Lower lobe of right lung (tissue), 2 donors: ENCODE measurements at places on chromosomes 16 and 17. TPM values are rescaled to one million over a fixed set of nuclear protein-coding genes. Genes with fewer than 3 reads are reported as not detected.
A peak's percentile ranks its signal among the peaks of the same experiment; 100 is the strongest.

Gene VAC14
- 49.1 TPM for total RNA-seq

Gene C1QTNF8
- not detected for total RNA-seq

Gene WSCD1
- 3.6 TPM for total RNA-seq

Gene CLN3
- 79.9 TPM for total RNA-seq

Gene SLC47A2
- total RNA-seq: not detected

Gene ASB16
- total RNA-seq: not detected

Gene EFCAB13
- total RNA-seq: 13.0 TPM

DNA sequence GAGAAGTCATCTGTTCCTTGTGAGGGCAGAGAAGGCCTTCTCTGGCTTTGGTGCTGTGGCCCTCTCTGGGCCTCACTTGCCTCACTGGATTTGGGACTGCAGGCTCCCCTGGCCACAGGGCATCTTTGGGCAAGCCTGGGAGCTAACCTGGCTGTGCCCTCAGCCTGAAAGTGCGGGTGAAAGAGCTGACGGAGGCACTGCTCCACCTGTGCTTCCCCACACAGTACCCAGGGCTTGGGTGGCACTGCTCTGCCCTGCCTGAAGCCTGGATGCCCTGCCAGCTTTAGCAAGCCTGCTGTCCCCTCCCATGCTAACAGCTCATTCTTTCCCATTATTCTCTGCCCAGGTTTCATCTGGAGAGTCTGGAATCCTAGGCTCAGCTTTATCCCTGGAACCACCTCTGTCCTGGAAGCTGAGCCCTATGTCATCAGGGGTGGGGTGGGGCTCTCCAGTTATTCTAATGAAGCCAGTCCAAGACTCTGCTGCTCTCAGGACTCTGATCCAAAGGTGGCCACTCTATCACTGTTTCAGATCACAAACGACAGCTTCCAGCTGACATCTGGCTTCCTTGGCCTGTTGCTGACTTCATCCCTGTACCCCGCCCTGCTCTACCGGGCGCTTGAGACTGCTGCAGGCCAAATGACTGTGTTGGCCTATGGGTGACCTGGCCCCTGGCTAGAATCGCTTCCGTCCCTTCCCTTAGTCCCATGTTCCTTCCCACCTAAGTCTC, 29.3 kb downstream of the HIC1 start:
- peaks cover 73% of the 10 kb centered on the region for H3K4me1 ChIP-seq
- peaks cover 25% of the 10 kb centered on the region for H3K36me3 ChIP-seq
- H3K27me3 ChIP-seq: no peaks in the 10 kb centered on the region
- no peak overlapping the region for H3K4me3 ChIP-seq

DNA sequence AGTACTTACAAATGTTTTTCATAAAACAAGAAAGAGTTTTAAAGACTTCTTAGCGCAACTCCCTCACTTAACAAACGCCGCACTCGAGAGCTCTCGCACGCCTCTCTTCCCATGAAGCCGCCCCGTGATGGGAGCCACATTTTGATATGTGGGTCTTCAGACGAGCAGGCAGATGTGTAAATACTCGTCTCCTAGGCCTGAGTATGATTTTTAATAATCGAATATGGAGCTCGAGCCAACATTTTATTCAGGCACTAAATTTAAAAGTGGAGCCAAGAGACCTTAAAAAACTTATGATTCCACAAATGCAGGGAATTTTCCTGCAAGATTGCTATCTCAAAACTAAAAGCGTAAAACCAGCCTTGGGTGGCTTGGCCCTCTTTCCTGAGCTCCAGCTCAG, 55.4 kb downstream of the IRX6 start:
- H3K4me3 ChIP-seq: no peak overlapping the region
- H3K4me1 ChIP-seq: no peaks in the 10 kb centered on the region
- no peak overlapping the region for H3K27ac ChIP-seq

DNA sequence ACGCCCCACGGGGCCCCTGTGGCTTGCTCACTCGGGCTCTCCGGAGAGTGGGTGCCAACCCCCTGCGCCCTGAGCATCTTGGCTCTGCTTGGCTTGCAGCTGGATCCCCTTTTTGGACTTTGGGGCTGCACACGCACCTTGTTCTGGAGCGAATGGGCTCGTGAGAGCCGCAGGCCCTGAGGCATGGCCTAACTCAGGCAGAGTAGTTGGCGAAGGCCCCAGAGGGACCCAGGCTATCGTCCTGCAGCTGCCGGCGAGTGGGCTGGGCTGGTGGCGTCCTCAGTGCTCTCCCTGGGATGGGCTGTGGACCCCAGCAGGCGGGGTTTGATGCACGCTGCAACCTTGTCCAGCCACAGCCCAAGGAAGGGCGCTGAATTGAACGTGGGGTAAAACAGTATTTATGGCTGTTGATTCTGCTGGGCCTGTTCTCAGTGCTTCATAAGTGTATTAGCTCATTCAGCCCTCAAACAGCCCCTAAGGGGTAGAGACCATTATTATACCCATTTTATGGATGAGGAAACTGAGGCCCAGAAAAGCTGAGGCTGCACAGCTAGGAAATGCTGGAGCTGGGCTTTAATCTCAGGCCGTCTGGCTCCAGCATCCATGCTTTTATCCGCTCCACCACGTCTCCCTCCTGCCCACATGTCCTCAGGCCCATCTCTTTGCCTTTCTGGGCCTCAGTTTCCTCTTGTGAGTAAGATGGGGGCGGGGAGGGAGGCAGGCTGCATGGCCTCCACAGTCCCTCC, 171.2 kb upstream of the CIBAR2 start:
- no peaks in the 10 kb centered on the region for H3K36me3 ChIP-seq
- no peak for DNase-seq
- peaks cover 5% of the 10 kb centered on the region for H3K27me3 ChIP-seq
- H3K27ac ChIP-seq: no peak overlapping the region

- DNase-seq: no peak
- peaks cover 70% of the 10 kb centered on the region for H3K4me1 ChIP-seq
- H3K36me3 ChIP-seq: peaks cover 7% of the 10 kb centered on the region
Observed at GRCh38 chr16:25012525-25012991, 2.6 kb downstream of the ARHGAP17 start.

- H3K36me3 ChIP-seq: no peaks in the 10 kb centered on the region
- H3K4me1 ChIP-seq: no peaks in the 10 kb centered on the region
- no peak for DNase-seq
- H3K27ac ChIP-seq: no peak overlapping the region
- no peak overlapping the region for H3K4me3 ChIP-seq
- no peaks in the 10 kb centered on the region for H3K27me3 ChIP-seq
Observed at GRCh38 chr16:77111056-77111565, 79.9 kb upstream of the MON1B start.

GRCh38 chr17:61805399-61805798, 57.9 kb downstream of the BRIP1 start:
- no peaks in the 10 kb centered on the region for H3K27me3 ChIP-seq
- no peaks in the 10 kb centered on the region for H3K36me3 ChIP-seq

GRCh38 chr16:81601601-81602255, 157.1 kb downstream of the CMIP start:
- DNase-seq: no peak
- H3K4me1 ChIP-seq: peaks cover 9% of the 10 kb centered on the region
- no peaks in the 10 kb centered on the region for H3K36me3 ChIP-seq
- no peak overlapping the region for H3K4me3 ChIP-seq
- H3K27me3 ChIP-seq: no peaks in the 10 kb centered on the region

- peaks cover 56% of the 10 kb centered on the region for H3K4me1 ChIP-seq
- no peaks in the 10 kb centered on the region for H3K36me3 ChIP-seq
- H3K27ac ChIP-seq: peak overlapping the region; percentile 81
- peaks cover 28% of the 10 kb centered on the region for H3K27me3 ChIP-seq
- peak; percentile 81 for DNase-seq
Observed at GRCh38 chr17:7435676-7436555, 681 bp downstream of the TMEM102 start.

DNA sequence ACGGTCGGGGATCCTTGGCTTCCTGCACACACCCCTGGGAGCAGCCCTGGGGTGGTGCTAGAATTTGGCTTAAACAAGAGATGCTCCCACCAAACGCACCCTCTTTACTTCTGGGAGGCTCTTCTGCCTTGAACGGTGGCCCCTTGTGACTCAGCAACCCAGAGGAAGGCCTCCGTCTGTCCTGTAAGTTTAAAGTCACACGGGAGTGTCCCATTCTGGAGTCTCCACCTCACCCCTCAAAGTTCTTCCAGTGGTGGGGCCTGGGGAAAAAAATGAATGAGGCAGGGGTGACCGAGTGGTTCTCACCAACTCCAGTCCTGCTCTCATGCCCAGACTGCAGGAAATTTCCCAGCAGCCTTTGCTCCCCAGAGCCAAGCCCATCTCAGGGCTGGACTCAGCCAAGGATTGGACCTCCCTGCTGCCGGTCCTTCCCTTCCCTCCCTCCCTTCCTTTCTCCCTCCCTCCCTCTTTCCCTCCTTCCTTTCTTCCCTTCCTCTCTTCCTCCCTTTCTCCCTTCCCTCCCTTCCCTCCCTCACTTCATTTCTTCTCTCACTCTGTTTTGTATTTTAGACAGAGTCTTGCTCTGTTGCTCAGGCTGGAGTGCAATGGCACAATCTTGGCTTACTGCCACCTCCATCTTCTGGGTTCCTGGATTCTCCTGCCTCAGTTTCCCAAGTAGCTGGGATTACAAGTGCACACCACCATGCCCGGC, 11.4 kb downstream of the ITGAD start:
- no peak for DNase-seq
- H3K4me1 ChIP-seq: no peaks in the 10 kb centered on the region
- H3K27ac ChIP-seq: no peak overlapping the region
- H3K4me3 ChIP-seq: peak overlapping the region; percentile 1
- H3K27me3 ChIP-seq: no peaks in the 10 kb centered on the region

DNA sequence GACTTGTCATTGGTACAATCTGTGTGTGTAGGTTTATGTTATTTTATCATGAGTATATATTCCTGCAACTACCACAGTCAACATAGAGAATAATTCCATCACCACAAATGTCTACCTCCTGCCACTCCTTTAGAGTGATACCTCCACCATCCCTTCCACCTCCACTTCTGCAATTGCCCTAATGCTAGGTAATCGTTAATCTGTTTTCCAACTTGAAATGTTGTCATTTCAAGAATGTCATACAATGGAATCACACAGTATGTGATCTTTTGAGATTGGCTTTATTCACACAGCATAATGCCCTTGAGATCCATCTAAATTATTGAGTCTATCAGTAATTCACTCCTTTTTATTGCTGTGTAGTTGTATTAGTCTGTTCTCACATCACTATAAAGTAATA, 414.8 kb upstream of the C16orf82 start:
- DNase-seq: no peak
- H3K27me3 ChIP-seq: no peaks in the 10 kb centered on the region
- H3K36me3 ChIP-seq: no peaks in the 10 kb centered on the region
- H3K27ac ChIP-seq: no peak overlapping the region

DNA sequence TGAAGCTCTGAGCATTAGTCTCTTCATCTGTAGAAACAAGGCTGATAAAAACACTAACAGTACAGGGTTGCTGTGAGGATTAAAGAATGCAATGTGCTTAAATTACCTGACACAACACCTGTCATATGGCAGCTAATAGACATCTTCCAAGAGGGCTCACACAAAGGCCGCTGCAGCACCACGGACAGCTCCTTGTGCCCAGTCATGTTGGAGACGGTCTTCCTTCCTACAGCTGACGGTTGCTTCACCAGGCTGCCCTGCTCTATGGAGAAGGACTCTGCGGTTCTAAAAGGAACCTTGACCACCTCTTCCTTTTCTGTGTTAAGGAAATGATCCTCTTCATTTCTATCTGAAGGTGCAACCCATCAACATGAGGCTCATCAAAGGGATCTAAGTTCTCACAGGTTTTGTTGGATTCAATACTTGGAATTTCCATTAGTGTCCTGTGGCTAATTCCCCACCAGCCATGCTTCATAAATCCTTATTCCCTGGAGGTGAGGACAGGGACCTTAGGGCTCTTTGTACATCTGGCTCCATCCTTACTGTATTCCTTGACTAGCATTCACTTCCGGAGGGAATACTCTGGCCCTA, 138.9 kb upstream of the CES5A start:
- DNase-seq: peak; percentile 57
- H3K4me1 ChIP-seq: no peaks in the 10 kb centered on the region
- no peak overlapping the region for H3K27ac ChIP-seq
- peaks cover 6% of the 10 kb centered on the region for H3K27me3 ChIP-seq

DNA sequence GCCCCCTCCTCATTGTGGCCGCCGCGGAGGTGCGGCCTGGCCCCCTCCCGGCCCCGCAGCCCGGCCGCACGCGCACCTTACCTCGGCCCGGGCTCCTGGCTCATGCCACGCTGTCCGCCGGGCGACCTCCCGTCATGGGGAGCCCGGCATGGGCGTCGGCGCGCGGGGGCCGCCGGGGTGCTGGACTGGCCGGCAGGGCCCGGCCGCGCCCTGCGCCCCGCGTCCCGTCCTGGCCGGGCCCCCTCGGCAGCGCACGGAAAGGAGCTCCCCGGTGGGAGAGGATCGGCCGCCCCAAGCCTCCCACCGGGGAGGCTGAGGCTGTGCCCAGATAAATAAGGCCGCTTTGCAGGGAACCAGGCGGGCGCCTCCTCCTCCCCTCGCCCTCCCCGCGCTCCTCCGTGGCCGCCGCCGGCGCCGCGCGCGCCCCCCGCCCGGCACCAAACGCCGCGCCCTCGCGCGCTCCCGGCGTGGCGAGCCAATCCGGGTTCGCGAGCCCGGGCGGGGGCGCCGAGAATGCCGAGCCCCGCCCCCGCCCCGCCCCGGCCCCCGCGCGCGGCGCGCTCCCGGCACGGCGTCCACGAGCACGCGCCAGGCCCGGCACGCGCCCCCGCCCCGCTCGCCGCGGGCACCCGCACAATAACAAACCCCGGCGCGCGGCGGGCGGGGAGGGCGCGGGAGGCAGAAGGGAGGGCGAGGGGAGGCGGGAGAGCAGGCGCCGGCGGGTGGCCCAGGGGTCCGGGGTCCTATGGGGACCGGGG, at the start of gene FBXL16:
Gene FBXL16, minus strand, starts transcription at position 371 of the 758 bp plus-strand sequence. CDS start 8,396 bp downstream, outside the sequence.
- H3K27me3 ChIP-seq: peaks cover 91% of the 10 kb centered on the region
- no peak within 1 kb of the TSS for H3K4me3 ChIP-seq
- peaks cover 11% of the 10 kb centered on the region for H3K4me1 ChIP-seq
- no peak within 1 kb of the TSS for H3K27ac ChIP-seq
- H3K36me3 ChIP-seq: no peaks in the 10 kb centered on the region

DNA sequence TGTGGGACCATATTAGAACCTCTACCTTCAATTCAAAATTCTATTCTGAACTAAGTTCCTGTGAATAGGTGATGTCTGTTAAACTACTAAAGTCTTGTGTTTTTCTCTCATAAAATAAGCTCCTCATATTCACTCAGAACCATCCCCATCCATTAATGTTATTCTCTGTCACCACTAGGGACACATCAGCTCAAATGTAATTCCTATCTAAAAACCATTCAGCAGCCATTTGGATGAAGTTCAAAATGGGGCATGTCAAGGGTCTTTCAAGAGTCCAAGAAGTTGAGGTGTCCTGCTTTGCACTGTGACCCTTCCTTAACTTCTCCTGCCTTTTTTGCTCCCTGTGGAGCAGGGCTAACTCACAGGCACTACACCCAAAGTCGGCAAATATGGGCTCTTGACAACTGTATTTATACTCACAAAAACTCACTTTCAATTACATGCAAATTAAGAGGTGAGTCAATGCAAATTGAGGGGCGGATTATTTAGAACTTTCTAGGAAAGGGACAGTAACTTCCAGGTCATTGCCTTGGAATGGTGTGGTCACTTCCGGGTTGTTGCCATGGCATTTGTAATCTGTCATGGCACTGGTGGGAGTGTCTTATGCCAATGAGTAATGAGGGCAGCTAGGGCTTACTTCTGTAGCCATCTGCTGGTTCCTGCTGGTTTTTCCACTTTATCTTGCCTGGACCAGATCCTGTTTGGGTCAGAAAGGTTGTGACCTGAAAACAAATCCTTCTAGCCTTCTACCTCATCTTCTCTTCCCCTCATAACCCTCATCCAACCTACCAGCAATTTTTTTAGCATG, 128.2 kb upstream of the COX10 start:
- no peak overlapping the region for H3K4me3 ChIP-seq
- H3K27ac ChIP-seq: no peak overlapping the region
- no peaks in the 10 kb centered on the region for H3K4me1 ChIP-seq
- H3K36me3 ChIP-seq: no peaks in the 10 kb centered on the region
- H3K27me3 ChIP-seq: no peaks in the 10 kb centered on the region
